ENCODE measurements at places on chromosomes 1 and 21. TPM values are rescaled to one million over a fixed set of nuclear protein-coding genes. Genes with fewer than 3 reads are reported as not detected.

CFAP45 gene
- total RNA-seq: 1.2 TPM

FAM72D gene
- total RNA-seq: 9.4 TPM

GPR3 gene
- total RNA-seq: 3.3 TPM

RNU1-4 gene
- total RNA-seq: 1,293 TPM

TSPAN2 gene
- total RNA-seq: 2.0 TPM

CCDC185 gene
- not detected for total RNA-seq

FALEC gene
- not detected for total RNA-seq

SPRR2E gene
- not detected for total RNA-seq

TSTD1 gene
- total RNA-seq: 40.2 TPM

NFASC gene
- 0.11 TPM for total RNA-seq

PIK3R3 gene
- total RNA-seq: 4.3 TPM

OR6N1 gene
- not detected for total RNA-seq

FCN3 gene
- not detected for total RNA-seq

PGLYRP3 gene
- total RNA-seq: not detected

C1orf74 gene
- 2.2 TPM for total RNA-seq

KLHDC7A gene
- not detected for total RNA-seq

GRCh38 chr1:212667223-212668139 lies 32.2 kb downstream of the BATF3 start:
- DNase-seq: no peak

- DNase-seq: no peak
Observed at GRCh38 chr1:168396940-168397684, 116.4 kb downstream of the TBX19 start.

DNA sequence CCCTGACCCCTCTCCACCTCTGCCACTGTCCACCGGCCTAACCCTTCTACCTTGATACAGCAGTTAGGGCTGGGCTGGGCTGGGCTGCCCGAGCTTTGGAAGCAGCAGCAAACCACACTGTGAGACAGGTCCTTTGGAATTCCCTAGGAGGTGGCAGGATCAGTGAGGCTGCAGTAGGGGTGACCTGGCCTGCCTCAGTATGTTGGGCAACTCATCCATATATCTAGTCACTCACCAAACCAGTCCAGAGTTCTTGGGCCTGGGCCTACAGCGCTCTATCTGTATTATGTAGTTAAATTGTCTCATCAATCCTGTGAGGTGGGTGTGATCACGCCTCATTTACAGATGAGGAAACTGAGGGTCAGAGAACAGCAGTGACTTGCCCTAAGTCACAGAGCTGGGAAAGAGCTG lies 13.3 kb upstream of the SYNC start:
- no peak for DNase-seq

DNA sequence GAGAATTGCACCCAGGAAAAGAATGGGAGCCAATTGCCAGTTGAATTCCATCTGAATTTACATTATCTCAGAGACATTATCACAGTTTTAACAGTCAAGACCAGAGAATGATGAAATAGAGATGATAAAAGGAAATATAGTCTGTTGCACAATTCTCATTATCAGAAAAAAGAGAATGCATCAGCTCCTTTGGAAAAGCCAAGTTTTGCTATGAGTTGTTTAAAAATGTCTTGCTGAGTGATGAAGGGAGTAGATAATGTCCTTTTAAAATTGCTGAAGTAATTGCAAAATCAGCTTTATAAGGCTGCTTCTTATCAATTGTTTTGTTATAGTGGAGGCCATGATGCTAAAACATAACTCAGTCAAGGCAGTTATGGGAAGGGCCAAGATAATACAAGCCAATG lies 37.9 kb upstream of the EEIG2 start:
- no peak for DNase-seq

DNA sequence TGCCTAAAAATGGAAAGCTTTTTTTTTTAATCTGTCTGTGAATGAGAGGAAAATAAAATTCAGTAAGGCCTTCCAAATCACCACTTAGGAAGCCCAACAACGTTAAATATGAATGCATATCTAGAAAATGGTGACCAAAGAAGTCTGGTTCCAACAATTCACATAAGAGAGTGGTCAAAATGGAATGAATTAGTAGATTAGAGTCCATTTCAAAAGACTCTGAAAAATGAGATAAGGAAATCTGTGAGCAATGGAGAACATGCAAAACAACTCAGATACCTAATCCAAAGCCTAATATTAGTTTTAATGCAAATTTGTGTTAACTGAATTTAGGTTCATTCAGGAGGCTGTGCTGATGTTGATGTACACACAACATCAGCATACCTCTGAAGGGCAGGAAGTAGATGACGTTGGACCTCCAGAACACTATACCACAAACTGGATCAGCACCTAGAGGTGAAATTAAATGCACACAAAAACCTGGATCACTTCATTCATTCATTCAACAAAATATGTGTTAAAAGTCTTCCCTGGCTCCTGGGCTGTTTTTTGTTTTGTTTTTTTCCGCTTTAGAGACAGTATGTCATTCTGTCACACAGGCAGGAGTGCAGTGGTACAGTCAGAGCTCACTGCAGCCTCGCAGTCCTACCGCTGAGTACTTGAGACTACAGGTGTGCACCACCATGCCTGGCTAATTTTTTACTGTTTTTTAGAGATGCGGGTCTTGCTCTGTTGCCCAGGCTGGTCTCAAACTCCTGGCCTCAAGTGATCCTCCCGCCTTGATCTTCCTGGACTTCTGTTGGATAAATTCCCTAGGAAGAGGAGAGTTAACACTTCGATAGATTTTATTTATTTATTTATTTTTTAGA lies 4.9 kb upstream of the BRWD1 start:
- DNase-seq: no peak

DNA sequence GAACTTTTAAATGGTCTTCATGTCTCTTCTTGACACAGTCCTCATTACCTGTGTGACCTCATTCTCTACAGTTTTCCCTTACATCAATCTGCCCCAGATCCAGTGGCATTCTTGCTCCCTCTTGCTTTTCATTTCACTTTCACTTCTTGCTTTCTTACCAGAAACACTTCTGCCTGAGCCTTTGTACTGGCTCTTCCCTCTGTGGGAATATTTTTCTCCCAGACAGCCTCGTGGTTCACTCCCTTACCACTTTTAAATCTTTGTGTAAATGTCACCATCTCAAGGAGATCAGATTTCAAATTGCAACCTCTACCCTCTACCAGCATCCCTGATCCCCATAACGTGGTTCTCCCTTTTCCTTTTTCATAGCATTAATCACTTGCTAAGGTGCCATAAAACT lies 73.2 kb downstream of the DISC1 start:
- DNase-seq: no peak

- no peak for DNase-seq
Observed at GRCh38 chr1:99131546-99131945, 126.9 kb upstream of the PLPPR5 start.

DNA sequence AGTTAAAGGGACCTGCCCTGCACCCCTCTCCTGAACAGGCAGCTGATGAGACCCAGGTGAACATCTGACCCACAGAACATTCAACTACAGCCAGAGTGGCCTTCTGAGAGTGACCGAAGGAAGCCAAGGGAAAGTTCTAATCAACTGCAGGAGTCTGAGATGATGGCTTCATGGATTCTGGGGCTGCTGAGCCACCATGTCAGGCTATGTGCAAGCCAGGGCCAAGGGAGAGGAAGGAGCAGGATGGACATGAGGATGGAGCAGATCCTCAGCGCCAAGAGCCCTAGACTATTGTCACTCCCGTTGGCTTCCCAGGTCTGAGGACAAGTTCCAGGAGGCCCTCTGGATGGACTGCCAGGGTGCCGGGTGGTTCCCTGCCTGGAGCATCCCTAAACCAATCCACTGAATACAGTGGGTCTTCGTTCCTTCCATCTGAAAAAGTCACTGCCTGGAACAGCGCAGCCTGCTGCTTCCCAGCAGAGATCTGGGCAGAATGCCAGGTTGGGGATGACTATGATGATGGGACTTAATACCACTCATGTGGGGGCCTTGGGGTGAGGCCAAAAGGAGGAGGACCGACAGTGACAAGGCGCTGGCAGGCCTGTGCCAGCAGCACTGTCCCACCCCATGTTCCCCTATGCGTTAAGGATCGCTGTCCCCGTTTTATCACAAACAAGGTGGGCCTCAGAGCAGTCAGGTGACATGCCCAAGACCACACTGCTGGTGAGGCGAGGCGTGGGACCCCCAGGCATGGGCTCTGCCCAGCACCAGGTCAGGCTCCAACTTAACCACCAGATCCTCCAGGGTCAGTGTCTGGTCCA lies 19.8 kb downstream of the SPOCD1 start:
- DNase-seq: no peak

DNA sequence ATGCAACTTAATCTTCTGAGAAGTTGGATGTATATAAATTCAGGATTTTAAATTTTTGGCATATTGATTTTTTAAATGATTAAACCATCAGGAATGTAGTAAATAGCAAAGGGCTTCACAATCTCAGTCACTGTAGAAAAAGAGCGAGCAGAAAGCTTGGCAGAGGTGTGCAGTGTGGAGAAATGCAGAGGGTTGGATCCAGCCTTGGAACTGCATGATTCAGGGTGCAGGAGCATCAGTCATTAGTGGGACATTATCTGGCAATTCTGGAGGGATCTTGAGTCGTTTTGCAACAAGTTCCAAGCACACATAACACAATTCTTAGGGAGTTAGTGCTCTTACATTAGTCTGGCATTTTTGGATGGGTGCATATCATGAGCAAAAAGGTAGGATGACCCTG lies 267.9 kb downstream of the PLA2G4A start:
- DNase-seq: no peak

- no peak for DNase-seq
Observed at GRCh38 chr1:15493869-15494390, 18.0 kb downstream of the CELA2B start.

- DNase-seq: no peak
Observed at GRCh38 chr1:24745711-24746413, 615 bp downstream of the CLIC4 start.

- DNase-seq: no peak
Observed at GRCh38 chr1:87030740-87031690, 116.6 kb downstream of the HS2ST1 start.

- DNase-seq: no peak
Observed at GRCh38 chr21:31172328-31172727, 134.1 kb upstream of the KRTAP19-8 start.

DNA sequence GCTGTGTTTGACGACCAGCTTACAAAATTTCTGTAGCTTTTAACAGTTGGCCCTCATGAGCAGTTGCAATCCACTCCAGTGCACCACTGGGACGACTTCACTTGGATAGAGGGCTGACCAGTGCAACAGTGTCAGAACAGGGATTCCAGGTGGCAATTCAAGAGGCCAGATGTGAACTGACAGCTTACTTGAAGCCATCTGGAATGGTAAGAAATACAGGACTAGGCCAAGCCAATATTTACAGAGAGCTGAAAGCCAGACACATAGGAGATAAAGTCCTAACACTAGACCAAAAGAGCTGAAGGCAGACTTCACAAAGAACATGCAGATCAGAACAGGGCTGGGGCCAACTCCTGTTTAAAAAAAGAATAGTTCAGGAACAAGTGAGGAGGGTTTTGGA lies 93.5 kb upstream of the NFIA start:
- DNase-seq: no peak

- DNase-seq: no peak
Observed at GRCh38 chr1:205343431-205344065, 13.2 kb downstream of the KLHDC8A start.

GRCh38 chr1:226985839-226986463 lies 45.9 kb downstream of the COQ8A start:
- no peak for DNase-seq

GRCh38 chr1:202016811-202017748 lies 6.7 kb downstream of the ELF3 start:
- no peak for DNase-seq

DNA sequence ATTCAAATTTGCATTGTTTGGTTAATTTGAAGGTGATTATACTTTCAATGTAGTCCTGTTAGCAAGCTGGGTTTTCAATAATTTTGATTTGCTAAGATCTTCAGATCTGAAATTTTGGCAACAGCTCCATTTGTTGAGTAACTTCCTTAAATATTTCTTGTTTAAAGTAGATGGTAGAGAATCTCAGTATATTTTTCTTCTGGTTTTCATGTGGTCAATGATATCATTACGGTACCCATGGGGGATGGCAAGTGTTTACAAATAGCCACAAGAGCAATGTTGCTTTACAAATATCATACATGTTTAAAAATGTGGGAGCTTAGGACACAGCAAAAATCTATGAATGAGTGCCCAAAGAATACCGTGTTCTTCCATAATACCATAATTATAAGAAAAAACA lies 175.9 kb downstream of the IFI44 start:
- DNase-seq: no peak

GRCh38 chr1:87834151-87834550 lies 505.5 kb downstream of the LMO4 start:
- DNase-seq: no peak

GRCh38 chr1:183318433-183318832 lies 99.7 kb downstream of the NMNAT2 start:
- no peak for DNase-seq

DNA sequence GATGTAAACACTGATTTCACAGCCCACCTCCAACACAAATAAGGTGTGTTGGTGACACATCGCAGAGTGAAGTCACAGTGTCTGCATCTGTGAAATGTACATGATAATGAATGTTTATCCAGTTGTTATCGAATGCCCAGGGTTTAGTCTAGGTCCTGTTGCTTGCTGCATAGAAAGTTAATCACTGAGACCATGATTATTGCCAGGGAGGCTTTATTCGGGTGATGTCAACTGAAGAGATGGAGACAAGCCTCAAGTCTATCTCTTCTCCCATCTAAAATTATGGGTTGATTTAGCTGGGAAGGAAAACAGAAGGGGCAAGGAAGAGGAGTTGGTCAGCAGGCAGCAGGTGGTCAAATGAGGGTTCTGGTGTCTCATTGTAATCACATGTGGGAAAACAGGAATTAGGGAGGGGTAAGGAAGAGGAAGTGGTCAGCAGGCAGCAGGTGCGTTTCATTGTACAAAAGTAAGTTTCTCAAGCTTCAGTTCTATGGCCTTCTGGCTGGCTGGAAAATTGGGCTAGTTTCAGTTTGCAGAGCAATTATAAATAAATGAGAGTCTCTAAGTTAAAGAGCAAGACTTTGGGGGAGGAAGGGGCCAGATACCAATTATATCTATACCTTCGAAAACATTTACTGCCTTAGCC lies 146.3 kb upstream of the DNAH14 start:
- no peak for DNase-seq

DNA sequence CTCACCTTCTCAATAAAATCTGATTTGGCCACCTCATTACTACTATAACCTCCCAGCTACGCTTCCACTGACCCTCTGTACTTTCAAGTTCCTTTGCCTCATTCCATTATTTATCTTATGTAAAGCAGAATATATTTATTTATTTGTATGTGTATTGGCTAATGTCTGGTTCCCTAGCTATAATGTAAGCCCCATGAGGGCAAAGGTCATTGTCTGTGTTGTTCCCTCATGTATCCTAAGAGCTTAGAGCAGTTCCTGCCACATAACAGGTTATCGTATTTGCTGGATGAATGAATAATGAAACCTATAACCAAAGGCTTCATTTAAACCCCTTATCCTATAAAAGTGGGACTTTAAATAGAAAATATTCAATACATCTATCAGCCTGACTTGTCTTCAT lies 77.9 kb upstream of the DPT start:
- DNase-seq: no peak

GRCh38 chr1:78254517-78254916 lies 208.8 kb downstream of the GIPC2 start:
- DNase-seq: no peak

Measured in CD8-positive, alpha-beta memory T cell (primary cell).